ENCODE measurements at places on chromosomes 1 and 21.

DNA sequence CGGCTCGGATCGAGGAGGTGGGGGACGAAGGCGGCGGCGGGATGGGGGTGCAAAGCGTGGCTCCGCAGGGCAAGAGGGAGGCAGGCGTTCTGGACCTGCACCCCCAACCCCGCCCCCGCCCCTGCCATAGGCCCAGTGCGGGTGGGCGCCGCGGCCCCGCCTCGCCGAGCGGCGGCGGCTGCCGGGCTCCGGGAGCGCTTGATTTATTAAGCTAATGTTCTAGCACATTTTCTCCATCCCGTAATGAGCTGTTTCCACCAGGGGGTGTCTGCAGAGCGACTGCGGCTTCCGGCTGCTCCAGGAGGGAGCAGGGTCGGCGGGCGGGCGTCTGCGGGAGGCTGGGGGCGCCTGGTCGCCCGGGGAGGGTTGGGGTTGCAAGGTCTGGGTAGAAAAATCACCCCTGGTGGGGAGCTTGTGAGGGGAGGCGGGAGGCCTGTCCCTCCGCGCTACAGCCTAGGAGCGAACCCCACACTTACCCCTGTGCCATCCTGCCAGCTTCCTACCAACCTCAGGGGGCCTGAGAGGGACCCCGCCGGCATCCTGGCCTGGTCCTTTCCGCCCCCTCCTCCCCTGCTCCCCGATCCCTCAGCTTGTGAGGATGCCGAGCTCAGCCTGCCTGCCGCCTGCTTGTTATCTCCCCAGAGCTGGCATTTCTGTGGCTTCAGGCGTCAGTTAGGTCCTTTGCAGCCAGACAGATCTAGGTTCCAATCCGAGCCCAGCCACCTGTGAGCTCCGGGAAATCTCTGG lies 48.5 kb upstream of the ACOT11 start:
- no peak for DNase-seq

DNA sequence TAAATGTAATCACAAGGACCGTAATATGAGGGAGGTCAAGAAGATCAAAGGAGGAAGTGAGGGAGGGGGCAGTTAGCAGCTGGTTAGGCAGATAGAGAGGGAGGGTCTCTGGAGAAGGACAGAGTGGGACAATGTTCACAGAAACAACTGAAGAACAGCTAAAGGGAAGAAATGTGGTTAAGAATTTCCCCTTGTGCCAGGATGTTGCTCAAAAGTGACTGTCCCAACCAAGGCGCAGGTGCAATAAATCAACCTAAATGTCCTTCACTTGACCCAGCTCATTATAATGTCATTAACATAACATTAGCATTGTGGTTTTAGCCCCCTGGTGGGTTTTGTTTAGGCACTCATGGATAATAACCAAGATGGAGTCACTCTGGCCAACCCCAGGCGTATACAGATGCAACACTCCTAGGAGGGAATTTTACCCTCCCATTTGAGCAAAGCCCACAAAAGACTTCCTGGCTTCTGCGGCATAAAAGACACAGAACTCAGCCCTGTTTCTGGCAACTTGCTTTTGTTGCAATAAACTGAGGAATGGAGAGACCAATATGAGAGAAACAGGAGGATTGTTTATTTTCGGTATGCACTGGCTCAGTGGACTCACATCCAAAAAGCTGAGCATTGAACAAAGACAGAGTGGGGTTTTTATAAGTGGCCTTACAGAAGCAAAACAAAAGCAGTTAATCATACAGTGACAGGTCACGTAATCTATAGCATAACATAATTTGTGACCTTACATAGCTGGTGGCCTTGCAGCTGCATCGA lies 7.3 kb upstream of the CA6 start:
- DNase-seq, result no peak

GRCh38 chr1:160626509-160627342 lies 20.1 kb downstream of the SLAMF1 start:
- no peak for DNase-seq

DNA sequence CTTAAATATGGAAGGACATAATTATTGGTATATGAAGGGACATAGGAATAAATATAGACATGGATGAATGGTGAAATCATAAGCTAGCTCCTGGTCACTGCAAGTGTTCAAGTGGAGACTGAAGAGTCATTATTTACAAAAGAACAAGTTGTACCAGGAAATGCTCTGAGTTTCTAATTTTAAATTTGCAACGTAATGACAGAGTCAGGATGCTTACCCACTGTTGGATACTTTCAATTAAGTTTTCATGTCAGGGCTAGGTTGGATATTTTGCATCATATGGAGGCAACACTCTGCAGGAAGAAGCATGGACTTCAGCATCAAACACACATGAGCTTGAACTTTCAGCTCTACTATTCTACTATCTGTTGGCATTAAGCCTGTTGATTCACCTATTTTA lies 499.6 kb upstream of the C1orf87 start:
- no peak for DNase-seq

GRCh38 chr1:98296681-98297080 lies 364.8 kb upstream of the SNX7 start:
- no peak for DNase-seq

DNA sequence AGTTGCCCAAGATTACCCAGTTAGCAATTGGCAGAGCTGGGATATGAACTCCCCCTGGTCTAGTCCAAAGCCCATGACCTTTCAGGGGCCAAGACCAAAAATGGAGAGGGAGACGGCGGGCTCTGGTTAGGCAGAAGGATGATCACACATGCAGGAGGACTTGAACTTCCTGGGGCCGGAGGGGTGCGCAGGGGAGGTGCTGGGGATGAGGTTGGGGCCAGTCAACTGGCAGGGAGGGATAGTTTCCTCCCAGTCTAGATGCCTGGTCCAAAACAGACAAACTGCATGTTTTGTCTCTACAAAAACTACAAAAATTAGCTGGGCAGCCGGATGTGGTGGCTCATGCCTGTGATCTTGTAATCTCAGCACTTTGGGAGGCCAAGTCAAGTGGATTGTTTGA lies 78.1 kb downstream of the NKAIN1 start:
- no peak for DNase-seq

Measured in activated naive CD4-positive, alpha-beta T cell treated with anti-CD3 and anti-CD28 coated beads, Interleukin-2, amount 50 U/mL, for 72 hours (primary cell).